ENCODE measurements at places on chromosomes 4 and X.

DNA sequence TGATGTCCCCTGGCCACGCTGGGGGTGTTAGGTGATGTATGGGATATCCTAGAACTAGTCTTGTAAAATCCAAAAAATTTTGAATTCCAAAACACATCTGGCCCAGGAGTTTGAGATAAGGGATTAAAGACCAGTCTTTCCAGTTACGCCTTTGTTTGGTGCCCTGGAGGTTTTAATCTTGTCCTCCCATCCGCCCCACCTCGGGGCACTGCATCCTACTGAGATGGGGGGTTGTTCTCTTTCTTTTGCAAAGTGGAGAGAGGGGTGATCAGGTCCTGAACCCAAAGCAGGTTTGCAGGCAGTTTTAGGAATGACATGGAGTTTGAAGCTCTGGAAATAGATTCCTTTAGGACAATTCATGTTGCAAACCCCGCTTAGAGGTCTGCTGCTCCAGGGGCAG is 1.8 kb downstream of the SUV39H1 start:
- no peak for DNase-seq

DNA sequence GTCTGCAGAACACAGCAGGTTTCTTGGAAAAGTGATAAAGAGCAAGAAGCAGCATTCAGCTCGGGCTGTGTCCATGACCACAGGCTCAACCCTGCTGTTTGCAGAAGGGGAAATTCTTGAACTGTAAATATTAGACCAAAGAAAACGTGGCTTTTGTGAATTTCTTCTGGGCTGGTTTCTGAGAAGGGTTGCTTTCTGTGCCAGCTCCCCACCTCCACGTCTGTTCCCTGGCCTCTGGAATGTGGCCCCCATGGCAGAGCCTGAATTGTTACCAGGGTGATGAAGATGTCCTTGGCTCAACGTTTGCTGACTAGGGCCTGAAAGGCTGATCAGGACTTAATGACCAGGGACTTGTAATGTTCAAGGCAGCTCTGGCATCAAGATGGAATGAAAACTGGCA is 116.0 kb downstream of the CPEB2 start:
- no peak for DNase-seq

DNA sequence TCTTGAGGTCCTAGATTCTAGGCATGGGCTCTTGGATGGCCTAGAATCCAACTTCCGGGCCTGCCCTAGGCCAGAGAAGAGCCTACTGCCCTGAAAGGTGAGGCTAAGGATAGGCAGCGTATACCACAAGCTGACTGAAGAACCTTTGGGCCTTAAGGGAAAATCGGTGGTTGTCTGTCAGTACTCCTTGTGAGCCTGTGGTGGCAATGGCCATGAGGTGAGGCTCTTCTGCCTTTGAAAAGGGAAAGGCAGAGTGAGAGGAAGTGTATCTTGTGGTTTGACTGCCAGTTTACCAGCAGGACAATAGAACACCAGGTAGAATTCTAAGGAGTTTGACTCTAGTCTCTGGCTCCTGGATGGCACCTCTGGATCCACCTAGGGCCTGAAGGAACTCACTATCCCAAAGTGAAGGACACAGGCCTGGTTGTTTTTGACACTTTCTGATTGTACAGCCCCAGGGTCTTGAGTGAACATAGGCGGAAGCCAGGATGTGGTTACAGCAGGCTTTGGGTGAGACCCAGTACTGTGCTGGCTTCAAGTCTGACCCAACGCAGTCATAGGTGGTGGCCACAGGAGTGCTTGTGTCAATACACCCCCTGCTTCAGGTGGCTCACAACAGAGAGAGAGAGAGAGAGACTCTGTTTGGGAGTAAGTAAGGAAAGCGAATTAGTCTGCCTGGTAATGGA is 20.9 kb downstream of the ITIH6 start:
- no peak for DNase-seq

DNA sequence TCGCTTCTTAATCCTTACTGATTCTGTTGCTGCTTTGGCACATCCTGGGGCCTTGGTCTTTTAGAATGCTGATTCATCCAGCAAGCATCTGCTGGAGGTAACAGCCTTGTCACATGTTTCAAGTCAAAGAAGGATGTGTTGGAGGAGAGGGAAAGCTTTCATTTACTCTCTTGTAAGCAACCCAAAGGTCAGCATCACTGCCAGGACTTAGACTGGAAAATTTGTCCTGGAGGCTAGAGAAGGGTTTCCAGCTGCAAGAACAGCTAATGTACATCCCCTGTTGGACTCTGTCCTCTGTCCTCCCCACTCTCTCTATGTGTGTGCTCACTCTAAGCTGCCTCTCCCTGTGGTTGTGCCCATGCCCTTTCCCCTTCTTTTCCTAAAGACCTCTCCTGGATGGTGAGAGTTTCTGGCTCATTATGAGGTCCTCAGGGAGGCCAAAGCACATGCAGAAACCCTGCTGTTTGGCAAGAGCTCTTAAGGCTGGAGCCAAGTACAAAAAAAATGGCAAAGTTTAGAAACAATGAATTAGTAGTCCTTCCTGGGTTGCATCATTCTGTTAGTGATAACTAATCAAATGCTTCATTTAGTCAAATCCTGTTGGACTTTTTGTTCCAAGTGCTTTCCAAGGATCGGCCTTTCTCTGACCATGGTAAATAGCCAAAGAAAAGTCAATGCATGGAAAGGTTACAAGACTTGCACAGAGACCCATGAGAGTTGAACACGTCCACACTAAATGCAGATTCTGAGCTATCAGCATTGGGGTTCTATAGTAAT is 13.4 kb upstream of the SRPX start:
- DNase-seq: peak; percentile 80

DNA sequence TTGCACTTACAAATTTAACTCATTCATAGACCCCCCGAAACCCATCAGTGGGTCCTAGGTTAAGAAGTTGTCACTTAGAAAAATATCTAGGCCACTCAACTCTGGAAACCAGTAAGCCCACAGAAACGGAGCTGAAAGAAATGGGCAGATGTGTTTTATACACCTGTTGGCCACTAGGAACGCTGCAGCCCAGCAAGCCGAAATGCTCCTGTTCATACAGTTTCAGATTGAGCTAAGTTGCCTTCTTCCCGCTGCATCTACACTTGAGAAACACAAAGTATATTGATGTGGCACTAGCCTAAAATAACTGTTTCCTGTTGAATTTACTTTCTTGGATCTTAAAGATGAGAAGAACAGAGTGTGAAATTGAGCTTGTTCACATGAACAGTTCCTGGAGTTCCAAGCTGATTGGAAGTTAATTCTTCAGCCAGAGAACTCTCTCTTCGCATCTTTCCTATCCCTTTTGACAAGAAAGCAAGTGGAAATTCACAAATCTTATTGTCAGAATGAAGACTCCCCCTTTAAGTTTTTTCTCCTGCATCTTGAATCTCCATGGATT is 174.1 kb downstream of the RBMX2 start:
- DNase-seq: no peak

DNA sequence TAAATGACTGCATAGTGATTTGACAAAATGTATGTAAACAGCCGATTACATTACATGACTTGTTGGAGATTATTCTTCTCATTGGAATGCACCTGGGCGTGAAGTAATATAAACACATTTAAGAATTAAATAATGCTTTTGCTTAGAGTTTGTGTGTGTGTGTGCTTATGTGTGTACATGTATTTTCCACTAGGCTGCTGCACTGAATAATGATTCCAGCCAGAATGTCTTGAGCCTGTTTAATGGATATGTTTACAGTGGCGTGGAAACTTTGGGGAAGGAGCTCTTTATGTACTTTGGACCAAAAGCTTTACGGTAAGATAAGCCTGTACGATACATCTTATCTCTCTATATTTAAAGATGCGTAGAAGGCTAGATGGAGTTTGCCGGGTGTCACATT is 12.6 kb downstream of the NEIL3 start:
- DNase-seq: no peak

GRCh38 chr4:183503497-183504063 is 1.3 kb upstream of the ING2 start:
- no peak for DNase-seq

DNA sequence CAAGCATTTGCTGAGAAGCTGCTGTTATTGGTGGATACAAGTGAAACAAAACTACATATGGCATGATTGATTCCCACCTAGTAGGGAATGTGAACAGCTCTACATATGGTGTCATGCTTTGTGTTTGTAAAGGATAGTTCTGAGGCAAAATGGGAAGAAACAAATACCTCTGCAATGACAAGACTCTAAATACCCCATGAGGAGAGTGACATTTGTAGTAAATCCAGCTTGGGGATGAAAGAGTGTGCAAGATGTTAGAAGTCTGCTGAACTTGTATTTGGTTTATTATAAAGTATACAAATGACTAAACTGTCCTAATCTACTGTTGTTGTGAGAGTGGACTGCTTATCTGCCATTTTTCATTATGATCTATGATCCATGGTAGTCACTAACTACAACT is 120.8 kb upstream of the HS3ST1 start:
- DNase-seq: no peak

GRCh38 chr4:8285143-8285975 is 15.8 kb downstream of the HTRA3 start:
- no peak for DNase-seq

GRCh38 chr4:48299560-48299959 is 29.9 kb upstream of the TEC start:
- no peak for DNase-seq

DNA sequence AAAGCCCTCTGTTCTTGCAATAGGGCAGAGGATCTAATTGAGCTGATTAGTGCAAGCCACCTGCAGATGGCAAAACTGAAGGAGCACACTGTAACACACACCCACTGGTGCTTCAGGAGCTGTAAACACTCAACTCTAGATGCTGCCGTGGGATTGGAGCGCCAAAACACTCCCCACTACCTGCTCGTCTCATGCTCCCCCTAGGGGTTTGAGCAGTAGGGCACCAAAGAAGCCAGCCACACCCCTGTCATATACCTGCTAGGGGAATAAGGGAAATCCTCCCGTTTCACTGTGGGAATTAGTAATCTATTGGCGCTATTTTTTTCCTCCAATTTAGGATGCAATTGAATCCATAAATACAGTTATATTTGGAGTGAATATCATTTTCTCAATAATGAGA is 360.2 kb downstream of the GLUD2 start:
- no peak for DNase-seq

DNA sequence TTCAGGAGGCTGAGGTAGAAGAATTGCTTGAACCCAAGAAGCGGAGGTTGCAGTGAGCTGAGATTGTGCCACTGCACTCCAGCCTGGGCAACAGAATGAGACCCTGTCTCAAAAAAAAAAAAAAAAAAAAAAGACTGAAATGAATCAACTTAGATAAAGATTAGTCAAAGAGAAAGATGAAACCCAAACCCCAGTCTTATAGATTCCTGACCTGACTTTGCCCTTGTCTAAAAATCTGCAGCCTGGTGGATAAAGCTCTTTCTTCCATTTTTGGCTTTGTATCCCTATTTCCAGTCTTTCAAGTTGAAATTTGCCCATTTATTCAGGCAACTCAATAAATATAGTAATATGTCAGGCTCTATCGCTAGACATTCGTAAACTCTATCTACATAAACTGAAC is 39.3 kb upstream of the SPINK2 start:
- DNase-seq: no peak

DNA sequence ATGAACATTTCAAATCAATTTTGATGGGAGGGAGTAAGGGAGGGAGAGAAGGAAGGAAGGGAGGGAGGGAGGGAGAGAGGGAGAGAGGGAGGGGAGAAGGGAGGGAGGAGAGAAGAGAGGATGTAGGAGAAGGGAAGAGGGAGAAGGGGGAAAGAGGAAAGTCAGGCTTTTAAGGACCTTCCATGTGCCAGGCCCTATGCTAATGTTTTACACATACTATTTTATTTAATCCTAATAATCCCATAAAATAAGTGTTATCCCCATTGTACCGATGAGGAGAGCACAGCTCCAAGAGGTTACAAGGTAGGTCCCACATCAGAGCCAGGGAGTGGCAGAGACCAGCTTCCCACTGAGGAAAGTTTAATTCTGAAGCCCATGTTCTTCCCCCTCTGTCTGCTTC is 341.9 kb downstream of the RAB28 start:
- no peak for DNase-seq

- peak; percentile 44 for DNase-seq
These were observed 159.7 kb downstream of the ARHGAP10 start for GRCh38 chr4:147891476-147892115.

- peak; percentile 56 for DNase-seq
These were observed 26.9 kb downstream of the ARSJ start for GRCh38 chr4:113952452-113953029.

DNA sequence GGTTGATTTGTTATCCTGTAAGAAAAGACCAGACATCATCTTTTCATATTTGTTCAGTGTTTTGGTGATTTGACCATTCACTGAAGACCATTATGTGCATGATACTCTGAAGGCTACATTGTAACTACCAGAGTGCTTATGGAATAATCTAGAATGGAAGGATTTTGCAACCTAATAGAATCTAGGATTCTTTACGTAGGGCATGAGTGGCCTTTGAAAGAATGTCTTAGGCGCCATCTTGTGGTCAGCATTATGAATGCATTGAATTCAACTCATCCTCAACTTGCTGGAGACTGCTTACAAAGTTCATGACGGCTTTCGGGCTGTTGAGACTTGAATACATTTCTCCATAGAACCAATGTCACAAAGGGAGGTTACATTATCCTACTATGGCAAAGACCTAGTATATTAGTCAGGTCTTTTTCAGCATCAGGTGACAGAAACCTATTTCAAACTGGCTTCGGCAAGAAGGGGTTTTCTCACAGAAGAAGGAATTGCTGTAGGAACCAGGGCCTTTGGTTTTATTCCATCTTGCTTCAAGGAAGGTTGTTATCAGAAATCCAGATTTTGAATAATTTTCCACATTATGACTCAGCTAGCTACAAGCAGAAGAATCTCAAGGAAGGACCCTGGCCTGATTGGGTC is 104.1 kb downstream of the GPAT3 start:
- DNase-seq: peak; percentile 69

DNA sequence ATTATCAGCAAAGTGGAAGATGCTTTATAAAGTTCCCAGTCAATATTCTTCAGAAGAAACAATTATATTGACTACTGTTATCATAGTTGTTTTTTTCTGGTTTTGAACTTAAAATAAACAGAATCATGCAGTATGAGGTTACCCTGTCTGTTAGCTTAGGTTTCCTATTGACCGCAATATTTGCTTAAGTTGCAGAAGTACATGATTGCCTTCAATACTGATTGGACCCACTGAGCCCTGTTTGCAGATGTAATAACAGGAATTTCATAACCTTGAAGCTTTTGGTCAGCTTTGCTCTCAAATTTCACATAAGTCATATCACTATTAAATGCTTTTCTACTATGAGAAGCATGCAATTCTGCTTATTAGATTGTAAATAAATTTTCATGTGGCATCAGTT is 229.1 kb upstream of the FSTL5 start:
- no peak for DNase-seq

- no peak for DNase-seq
These were observed 63.7 kb upstream of the FMR1 start for GRCh38 chrX:147847999-147848398.
